ENCODE measurements at places on chromosomes 16 and 17.

- DNase-seq = no peak
Observed at GRCh38 chr17:65886315-65887245, 305.4 kb downstream of the CEP112 start.

DNA sequence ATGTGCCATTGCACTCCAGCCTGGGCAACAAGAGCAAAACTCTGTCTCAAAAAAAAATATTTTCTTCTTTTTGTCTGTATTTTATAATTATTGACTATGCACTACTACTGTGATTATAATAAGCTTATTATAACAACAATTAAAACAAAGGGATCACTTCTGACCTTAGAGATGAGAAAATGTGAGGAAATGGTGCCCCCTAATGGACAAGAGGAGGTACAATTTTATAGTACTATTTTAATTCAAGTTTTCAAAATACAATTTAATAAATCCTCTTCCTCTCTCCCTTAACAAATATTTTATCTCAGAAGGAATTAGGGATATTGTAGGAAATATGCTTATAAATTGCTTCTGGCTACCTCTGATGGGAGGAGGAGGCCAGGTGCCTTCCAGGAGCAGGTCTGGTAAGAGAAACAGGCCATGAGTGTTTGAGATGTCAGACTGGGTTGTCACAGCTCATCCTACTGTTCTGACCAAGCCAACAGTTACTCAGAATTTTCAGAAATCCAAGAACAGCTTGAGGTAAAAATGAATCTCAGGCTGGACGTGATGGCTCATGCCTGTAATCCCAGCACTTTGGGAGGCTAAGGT is 14.0 kb downstream of the VPS53 start:
- DNase-seq = peak; percentile 22

GRCh38 chr16:19108409-19109287 is 5.1 kb upstream of the ITPRIPL2 start:
- no peak for DNase-seq

DNA sequence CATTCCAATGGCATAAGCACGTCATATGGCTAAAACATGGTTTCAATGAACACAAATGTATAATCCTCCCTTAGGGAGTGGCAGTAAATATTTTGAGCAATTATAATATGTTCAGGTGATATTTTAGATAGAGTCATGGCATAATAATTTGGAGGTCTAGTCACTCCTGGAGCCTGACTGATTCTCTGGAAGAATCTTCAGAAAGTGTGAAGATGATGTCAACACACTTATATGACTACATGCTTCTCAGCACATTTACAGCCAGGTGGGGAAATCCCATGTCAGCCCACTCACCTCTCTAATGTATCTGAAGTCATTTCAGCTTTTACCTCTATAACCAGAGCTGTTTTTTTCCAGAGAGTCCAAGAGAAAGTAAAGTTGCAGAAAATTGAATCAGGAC is 474.8 kb downstream of the SHISA9 start:
- DNase-seq = no peak

DNA sequence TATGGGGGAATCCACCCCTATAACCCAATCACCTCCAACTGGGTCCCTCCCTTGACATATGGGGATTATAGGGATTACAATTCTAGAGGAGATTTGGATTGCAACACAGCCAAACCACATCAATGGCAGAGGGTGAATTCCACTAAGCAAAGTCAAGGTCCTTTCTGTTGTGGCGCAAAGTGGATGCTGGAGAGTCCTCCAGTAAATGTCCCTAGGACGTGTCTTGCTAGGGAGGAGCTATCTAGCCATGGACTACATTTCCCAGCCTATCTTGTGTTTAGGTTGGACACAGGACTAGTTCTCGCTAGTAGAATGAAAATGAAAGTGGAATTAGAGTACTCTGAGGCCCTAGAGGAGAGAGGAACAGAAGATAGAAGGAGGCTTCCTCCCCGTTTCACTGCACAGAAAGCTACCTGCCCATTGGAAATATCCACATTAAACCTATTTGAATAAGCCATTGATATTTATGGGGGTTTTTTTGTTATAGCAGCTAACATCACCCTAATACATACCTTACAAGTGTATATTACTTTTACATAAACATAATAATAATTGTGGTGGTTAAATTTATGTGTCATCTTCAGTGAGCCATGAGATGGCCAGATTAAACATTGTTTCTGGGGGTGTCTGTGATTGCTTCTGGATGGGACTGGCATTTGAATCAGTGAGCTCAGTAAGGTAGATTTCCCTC is 56.7 kb upstream of the ERCC4 start:
- DNase-seq = no peak

DNA sequence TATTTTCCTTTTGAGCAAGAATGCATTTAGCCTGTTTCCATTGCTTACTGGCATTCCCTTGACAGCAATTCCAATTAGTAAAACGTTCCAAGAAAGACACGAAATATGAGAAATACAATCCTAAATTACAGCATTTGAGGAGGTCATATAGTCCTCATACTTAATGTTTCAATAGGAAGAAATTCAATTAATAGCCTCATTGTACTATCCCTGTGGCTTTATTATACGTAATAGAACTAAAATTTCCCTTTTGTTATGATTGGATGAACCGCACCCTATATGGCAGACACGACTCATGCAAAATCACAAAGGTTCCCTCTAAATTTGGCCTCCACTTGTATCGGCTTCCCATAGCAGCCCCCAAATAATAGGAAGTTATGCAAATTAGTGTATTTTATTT is 291.7 kb downstream of the CEP112 start:
- DNase-seq = no peak

DNA sequence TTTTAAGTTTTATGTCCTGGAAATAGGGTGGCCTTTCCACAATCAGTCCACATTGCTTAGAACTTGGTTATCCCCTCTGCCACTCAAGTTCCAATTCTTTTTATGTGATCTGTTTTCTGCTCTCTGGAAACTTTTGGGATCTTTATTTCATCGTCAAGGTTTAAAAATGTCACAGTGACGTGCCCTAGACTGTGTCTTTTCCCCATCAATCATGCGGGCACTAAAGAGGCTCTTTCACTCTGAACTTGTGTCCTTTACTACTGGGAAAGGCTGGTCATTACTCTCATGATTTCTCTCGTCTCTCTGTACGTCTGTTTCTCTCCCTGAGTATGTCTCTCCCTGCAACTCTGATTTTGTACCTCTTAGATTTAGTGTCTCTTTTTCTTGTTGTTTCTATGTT is 189.8 kb upstream of the AXIN2 start:
- no peak for DNase-seq

Measured in NCI-H2227 treated with DMSO at 0.1 percent for 48 hours (cell line).